ENCODE measurements at places on chromosomes 5 and 9.

DNA sequence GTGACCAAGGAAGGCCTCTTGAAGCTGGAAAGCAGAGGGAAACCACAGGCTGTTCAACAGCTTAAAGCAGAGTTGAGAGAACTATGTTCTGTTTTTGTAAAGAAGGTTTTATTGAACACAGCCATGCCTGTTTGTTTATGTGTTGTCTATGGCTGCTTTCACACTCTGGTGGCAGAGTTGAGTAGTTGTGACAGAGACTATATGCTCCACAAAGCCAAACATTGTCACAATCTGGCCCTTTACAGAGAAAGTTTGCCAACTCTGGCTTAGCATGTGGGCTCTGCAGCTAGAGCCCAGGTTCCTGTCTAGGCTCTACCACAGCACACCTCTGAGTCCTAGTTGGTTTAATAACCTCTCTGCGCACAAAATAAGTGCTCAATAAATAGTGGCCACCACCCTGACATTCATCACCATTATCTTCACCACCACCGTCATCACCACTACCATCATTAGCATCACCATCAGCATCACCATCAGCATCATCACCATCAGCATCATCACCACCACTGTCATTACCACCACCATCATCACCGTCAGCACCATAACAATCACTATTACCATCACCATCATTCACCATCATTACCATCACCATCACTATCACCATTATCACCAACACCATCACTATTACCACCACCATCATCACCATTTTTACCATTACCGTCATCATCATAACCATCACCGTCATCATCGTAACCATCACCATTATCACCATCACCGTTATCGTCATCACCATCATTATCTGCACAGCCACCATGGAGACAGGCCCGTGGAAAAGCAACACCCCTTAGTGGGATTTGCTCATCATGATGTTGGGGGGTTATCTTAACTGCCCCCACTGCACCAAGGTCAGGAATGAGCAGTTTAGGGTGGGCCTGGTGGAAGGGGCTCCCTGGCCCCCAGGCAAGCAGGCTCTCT is 18.3 kb downstream of the AKNA start:
- DNase-seq = no peak

DNA sequence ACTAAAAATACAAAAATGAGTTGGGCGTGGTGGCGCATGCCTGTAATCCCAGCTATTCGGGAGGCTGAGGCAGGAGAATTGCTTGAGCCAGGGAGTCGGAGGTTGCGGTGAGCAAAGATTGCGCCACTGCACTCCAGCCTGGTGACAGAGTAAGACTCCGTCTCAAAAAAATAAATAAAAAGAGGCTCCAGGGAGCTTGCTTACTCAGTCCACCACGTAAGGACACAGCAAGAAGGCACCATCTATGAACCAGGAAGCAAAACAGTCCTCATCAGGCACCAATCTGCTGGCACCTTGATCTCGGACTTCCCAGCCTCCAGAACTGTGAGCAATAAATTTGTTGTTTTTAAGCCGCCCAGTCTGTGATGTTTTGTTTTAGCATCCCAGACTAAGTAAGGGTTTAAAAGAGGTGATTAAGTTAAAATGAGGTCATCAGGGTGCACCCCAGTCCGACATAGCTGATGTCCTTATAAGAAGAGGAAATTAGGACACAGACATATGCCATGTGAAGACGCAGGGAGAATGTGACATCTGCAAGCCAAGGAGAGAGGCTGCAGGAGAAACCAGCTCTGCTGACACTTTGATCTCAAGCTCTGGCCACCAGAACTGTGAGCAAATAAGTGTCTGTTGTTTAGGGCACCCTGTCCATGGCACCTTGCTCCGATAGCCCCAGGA is 45.9 kb downstream of the C9orf50 start:
- DNase-seq = no peak

- peak; percentile 69 for DNase-seq
These were observed 313.5 kb upstream of the MSX2 start for GRCh38 chr5:174410716-174411478.

- no peak for DNase-seq
These were observed 3.0 kb upstream of the TUBB4B start for GRCh38 chr9:137237759-137238726.

DNA sequence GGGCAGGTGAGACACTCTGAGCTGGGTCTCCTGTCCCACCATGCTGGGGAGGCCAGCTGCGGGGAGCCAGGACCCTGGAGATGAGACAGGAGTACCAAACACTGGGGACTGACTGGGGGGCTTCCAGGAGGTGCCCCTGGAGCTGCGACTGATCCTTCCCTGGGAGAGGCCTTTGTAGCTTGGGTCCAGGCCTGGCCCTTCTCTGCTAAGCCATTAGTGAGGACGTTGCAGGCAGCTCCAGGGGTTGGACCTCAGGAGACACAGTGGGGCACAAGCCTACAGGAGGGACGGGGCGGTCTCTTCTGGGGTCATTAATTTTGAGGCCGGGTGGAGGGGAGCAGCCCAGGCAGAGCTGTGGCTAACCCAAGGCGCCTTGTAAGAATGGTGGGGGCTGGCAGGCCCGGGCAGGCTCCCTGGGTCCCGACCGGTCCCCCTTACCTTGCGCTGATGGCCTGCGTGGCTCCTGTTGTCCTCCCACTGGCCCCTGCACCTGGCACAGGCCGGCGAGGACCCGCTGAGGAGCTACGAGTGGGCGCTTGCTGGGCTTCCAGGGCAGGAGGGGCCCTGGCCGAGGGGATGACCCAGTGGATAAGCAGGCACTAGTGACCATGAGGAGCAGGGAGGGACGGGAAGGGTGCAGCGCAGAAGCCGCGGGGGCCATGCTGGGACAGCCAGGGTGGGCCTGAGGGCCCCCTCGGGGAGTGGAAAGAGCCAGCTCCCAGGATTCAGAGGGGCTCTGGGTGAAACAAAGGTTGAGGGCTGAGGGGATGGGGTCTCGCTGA is 5.1 kb downstream of the MRPS2 start:
- no peak for DNase-seq

DNA sequence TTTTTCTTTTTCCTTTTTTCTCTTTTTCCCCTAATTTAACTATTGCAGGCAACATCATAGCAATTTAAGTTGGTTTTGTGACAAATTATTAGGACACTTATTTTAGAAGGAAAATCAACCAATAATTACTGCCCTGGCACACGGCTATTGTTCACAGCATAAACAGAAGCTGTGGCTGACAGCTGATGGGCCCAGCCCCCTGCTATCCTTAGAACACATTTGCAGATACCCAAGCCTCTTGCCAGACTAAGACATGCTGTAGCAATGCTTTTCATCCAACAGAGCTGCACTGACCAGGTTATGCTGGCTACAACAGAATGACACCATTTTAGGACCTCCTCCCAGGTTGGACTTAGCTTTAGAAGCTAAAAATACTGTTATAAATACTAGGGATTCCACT is 852.7 kb upstream of the DMAC1 start:
- DNase-seq = no peak

DNA sequence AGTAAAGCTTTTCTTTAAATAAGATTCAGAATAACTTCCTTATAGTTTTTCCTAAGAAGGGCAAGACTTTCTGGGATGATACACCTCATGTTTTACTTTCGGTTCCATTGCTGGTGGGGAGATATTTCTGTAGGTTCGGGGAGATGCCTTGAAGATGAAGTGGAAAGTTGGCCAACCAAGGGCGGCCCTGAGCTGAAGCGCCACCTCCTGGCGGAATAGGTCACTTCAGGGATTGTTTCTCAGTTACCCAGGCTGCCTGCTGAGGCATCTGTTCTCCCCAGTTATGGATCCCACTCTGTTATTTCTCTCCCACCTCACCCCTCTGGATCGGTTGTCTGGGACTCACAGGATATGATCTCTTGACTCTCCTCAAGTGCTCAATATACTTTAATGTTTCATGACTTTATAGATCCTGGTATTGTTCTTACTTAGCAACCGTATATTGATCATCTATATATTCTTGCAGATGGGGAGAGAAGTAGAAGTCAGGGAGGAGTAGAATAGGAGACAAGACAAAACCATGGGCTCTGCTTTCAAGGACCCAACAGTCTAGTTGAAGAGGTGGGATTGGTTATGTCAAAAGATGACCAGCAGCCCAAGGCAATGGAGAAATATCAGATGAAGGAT is 23.4 kb downstream of the MEGF10 start:
- DNase-seq = peak; percentile 64

GRCh38 chr5:55633574-55634208 is 78.4 kb downstream of the SLC38A9 start:
- peak; percentile 40 for DNase-seq

GRCh38 chr9:81878530-81878929 is 49.7 kb upstream of the SPATA31D4 start:
- DNase-seq = no peak

DNA sequence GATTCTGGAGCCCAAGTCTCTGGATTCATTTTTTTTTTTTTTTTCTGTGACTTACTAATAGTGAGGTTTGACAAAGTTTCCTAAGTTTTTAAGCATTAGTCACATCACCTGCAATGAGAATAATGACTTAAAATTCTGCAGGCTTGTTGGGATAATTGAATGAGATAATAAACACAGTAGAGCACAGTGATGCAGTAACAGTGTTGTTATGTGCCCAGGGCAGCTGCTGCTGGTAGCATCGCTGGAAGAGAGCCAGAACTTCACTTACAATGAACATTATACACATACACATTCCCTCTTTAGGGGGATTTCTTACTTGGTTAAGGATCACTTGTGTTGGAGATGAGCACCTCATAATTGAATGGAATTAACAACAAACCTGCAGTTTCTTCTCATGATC is 78.9 kb downstream of the ALDH7A1 start:
- peak; percentile 57 for DNase-seq

- no peak for DNase-seq
These were observed 66.3 kb downstream of the NR2F1 start for GRCh38 chr5:93649234-93649900.

DNA sequence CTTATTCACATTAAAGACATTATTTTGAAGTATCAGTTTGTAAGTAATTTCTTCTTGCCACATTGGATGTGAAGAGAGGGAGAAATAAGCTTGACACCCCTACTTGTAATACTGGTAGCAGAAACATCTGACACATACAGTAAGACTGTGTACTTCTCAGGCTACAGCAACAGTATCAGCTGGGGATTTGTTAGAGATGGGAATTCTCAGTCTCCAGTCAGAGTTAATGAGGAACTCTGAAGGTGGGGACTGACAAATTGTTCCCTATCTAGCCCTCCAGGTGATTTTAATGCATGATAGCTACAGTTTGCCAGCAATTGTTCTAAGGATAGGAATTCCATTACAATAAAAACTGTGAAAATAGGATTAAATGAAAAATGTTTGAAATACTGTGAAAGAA is 524.8 kb downstream of the PRR16 start:
- DNase-seq = no peak

GRCh38 chr5:10173716-10174115 is 76.0 kb downstream of the ATPSCKMT start:
- DNase-seq = no peak

DNA sequence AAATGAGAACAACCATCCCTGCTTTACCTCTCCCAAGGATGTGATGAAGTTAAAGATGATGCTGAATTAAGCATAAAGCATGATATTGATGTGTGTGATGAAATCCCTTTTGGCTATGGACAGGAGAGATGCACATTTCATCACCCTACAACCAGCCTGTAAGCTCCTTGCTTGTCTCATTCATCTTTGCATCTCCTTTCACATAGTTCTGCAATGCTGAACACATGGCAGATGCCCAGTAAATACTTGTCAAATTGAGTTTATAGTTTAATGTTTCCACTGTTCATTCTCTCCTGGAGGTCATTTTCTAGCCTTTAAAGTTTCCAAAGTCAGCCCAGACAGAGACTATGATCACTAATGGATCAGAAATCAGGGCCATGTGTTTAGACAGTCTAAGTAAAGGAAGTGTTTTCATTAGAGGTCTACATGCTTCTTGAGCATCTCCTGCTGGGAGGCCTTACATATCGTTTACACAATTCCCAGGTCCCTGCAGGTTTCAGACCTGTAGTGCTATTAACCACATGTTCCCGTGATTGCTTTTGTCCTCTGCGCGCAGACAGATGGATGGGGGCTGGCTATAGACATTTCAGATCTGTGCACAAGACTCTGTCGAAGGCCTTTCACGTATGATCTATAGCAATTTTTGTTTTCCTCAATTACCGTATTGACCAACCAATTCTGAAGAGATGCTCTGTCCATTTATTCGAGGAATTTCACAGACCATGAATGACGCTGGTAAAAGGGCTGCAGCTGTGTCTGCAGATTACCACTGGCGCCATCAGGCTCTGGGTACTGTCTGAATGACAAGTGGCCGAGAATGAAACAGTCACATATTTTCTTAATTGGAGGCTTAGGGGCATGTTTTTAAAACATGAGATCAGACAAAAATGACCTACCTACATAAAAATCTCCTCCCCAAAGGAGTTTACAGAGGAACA is 49.0 kb upstream of the CKMT2 start:
- DNase-seq = no peak

GRCh38 chr5:147920420-147921030 is 14.2 kb upstream of the C5orf46 start:
- DNase-seq = no peak

DNA sequence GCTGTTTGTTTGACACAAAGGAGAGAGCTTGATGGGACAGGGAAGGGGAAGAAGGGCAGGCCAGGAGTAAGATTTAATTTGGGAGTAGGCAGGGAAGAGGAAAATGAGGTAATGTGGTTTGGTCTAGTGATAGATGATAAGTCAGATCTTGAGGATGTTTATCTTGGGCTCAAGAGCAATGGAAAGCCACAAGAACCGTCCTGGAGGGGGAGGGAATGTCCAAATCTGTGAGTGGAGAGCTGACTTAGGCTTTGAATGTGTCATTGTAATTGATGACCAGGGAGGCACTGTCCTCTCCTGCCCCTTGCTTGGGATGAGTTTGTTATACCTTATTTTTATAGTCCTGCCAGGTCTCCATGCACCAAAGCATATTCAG is 37.5 kb downstream of the MAMDC2 start:
- DNase-seq = peak; percentile 92

DNA sequence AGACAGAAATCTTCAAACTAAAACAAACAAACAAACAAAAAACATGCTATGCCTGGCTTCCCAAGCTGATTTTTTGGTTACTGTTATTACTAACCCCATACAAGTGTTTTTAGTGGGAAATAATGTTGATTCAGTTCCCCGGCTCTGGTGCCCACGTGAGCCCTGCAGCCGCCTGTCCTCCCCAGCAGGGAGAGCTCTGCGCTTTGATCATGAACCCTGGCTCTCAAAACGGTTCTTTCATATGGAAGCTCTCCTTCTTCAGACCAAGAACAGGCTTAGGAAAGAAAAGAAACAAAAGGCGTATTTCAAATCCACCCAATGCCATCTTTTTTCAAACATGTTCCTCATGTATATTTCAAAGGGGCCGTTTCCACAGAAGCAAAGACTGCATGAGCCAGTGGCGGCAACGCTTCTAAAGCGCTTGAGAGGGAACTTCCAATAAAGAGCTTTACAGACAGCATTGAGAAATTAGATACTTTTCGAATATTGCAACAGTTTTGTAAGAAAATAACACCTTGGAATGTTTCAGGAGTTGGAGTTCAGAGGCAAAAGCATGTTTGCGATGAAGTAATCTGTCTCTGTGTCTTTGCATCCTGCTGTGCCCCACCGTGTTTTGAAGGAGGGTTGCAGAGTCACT is 74.8 kb downstream of the ICE1 start:
- peak; percentile 63 for DNase-seq

- DNase-seq = no peak
These were observed 135.6 kb upstream of the SMARCA2 start for GRCh38 chr9:1879501-1879900.

GRCh38 chr9:136049491-136050265 is 45.4 kb downstream of the NACC2 start:
- DNase-seq = no peak

All from HT1080 (cell line).